ENCODE measurements at places on chromosomes 16 and 17. TPM values are rescaled to one million over a fixed set of nuclear protein-coding genes. Genes with fewer than 3 reads are reported as not detected.

- peaks cover 13% of the 10 kb centered on the region for H3K4me1 ChIP-seq
- H3K27me3 ChIP-seq: no peaks in the 10 kb centered on the region
- DNase-seq: no peak
Measured at GRCh38 chr17:51036084-51036483, 84.6 kb downstream of the SPAG9 start.

DNA sequence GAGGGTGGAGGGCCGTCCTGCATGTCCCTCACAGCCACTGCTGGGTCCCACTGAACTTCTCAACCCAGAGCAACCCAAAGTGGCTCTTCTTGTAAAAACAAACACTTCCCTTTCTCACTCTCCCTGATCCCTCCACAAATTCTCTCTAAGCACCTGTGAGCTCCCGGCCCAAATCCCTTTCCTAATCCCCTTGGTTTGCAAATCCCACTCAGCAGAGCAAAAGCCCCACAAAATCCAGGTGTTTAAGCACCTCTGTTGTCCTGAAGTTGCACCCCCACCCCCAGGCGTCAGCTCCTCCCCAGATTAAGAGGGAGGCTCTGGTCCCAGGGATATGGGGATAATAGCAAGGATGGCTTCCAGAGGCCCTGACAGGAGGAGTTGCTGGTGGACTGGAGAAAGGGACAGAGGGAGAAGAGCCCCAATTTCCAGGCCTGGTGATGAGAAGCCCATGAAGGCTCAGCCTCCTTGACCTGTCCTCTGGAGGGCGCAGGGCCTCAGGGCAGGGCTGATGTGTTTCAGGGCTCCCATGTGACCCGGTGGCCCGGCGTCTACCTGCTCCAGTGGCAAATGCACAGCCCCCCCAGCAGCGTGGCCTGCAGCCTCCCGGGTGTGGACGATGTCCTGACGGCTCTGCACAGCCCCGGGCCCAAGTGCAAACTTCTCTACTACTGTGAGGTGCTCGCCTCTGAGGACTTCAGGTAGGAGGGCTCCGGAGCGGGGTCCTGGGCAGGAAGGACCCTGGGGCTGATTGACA lies 23.0 kb downstream of the NAGPA start:
- no peaks in the 10 kb centered on the region for H3K4me1 ChIP-seq
- no peak for DNase-seq
- H3K27me3 ChIP-seq: peaks cover 40% of the 10 kb centered on the region
- H3K36me3 ChIP-seq: no peaks in the 10 kb centered on the region
- no peak overlapping the region for H3K4me3 ChIP-seq

DNA sequence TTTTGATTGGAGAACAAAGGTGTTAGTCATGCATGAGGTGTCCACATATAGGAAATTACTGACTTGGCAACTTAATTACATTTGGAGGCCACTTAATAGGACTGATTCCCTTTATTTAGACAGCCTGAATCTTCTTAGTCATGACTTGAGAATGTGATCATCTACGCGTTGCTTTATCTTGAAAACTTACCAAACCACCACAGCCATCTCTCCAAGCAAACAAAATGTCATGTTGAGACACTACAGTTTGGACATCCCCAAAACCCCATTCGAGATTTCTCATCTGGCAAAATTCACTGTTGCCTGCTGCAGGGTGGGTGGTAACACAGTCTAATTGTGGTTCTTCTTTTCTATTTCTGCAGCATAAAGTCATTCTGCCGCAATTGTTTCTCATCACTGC lies 176.5 kb upstream of the CDH5 start:
- no peak overlapping the region for H3K27ac ChIP-seq
- no peaks in the 10 kb centered on the region for H3K27me3 ChIP-seq
- H3K4me3 ChIP-seq: no peak overlapping the region
- H3K36me3 ChIP-seq: no peaks in the 10 kb centered on the region
- peaks cover 13% of the 10 kb centered on the region for H3K4me1 ChIP-seq

GRCh38 chr17:42677921-42678781 lies 1.4 kb upstream of the PLEKHH3 start:
- H3K27ac ChIP-seq: peak overlapping the region; percentile 88
- peak; percentile 83 for DNase-seq
- H3K4me3 ChIP-seq: peak overlapping the region; percentile 49
- H3K27me3 ChIP-seq: no peaks in the 10 kb centered on the region
- H3K4me1 ChIP-seq: peaks cover 24% of the 10 kb centered on the region
- H3K36me3 ChIP-seq: no peaks in the 10 kb centered on the region

DNA sequence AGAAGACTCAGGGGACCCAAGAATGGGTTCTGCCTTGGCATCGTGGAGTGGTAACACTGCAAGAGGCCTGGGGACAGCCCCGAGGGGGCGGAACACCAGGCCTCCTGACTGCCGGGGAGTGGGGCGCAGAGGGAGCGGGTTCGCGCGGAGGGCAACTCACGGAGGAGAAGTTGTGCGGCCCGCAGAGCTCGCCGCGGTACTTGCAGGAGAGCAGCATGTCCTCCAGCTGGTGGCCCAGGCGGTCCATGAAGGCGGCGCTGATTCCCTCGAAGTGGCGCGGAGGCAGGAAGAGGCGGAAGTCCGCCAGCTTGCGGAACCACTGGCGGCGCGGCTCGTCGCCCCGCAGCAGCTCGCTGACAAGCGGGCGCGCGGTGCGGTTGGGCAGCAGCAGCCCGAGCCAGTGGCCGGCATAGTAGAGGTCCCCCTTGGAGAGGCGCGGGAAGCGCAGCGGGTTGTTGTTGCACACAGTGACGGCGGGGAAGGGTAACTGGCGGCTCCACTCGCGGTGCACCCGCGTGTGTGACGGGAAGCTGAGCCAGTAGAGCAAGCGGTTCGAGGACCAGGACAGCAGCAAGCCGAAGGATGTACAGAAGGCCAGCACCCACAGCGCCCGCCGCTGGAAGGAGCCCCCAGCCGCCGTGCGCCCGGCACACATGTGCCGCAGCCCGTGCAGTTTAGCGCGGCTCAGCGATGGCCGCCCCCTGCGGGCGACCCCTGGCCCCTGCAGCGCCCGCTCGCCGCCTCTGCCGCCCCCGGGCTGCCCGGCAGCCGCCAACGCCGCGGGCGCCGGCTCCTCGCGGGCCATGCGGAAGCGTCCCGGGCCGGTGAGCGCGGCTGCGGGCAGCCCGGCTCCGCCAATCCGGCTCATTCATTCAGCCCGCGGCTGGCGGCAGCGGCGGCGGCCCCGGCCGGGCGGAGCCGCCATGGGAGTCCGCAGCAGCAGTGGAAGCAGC lies 1.6 kb downstream of the ASIC2 start:
- no peaks in the 10 kb centered on the region for H3K27me3 ChIP-seq
- peak overlapping the region; percentile 74 for H3K4me3 ChIP-seq
- H3K36me3 ChIP-seq: peaks cover 11% of the 10 kb centered on the region
- DNase-seq: peak; percentile 81

DNA sequence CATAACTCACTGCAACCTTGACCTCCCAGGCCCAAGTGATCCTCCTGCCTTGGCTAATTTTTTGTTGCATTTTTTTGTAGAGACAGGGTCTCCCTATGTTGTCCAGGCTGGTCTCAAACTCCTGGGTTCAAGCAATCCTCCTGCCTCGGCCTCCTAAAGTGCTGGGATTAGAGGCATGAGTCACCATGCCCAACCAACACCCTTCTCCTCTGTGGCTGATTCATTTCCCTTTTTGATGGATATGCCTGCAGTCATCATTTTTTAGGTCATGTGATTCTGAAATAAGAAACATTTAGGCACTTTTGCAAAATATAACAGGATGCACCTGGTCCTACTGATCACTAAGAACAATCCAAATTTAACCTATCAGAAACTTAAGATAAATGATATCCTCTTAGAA lies 44.0 kb upstream of the YPEL2 start:
- H3K4me3 ChIP-seq: no peak overlapping the region
- H3K4me1 ChIP-seq: no peaks in the 10 kb centered on the region
- H3K36me3 ChIP-seq: no peaks in the 10 kb centered on the region
- H3K27ac ChIP-seq: no peak overlapping the region
- DNase-seq: peak; percentile 25

Gene AHSP
- total RNA-seq: not detected

GRCh38 chr16:23286131-23286532 lies 16.0 kb upstream of the SCNN1B start:
- H3K27me3 ChIP-seq: no peaks in the 10 kb centered on the region
- H3K27ac ChIP-seq: no peak overlapping the region
- H3K4me1 ChIP-seq: no peaks in the 10 kb centered on the region

Gene IFT20
- 21.5 TPM for total RNA-seq

DNA sequence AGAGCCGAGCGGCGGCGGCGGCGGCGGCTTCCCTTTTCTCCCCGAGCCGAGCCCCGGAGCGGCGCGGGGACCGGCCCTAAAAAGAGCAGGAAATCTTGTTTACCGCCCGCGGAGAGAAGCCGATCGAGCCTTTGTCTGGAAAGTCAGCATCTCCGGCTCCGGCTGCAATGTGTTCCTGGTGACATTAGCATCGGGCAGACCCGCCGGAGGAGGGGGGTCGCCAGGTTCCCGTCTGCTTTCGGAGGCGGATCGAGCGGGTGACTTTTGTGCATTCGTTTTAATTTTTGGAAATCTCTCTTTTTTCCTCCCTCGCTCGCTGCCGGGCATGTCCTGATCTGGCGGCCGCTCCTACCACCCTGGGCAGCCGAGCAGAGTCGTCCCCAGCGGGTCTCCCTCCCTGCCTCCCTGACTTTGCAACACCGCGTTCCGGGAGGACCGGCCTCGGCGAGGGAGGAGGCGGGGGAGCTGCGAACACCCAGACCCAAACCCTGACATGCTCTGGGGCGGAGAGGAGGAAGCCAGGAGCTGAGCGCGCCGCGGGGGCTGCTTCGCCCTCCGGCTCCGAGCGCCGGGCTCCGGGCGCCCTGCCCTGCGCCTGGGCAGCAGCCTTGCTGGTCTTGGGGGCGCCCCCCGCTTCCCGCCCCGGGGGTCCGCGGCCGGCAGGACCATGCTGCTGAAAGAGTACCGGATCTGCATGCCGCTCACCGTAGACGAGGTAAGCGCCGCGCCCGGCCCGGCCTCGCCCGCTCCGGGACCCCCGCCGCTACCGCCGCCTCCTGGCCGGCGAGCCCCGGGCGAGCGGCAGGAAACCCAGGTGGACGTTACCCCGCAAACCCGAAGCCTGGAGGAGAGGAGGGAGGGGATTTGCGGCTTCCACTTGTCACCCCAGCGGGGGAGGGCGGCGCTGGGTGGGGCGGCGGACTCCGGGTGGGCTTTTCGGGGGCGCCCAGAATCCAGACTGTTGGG lies 690 bp downstream of the PITPNC1 start:
- peak overlapping the region; percentile 96 for H3K4me3 ChIP-seq
- H3K36me3 ChIP-seq: no peaks in the 10 kb centered on the region
- H3K27me3 ChIP-seq: no peaks in the 10 kb centered on the region

Gene NPIPA2
- 7.8 TPM for total RNA-seq

Gene CDH11
- total RNA-seq: 297 TPM

GRCh38 chr16:52861614-52862022 lies 191.1 kb downstream of the CHD9NB start:
- H3K27ac ChIP-seq: no peak overlapping the region
- no peak overlapping the region for H3K4me3 ChIP-seq
- no peaks in the 10 kb centered on the region for H3K36me3 ChIP-seq
- H3K27me3 ChIP-seq: peaks cover 24% of the 10 kb centered on the region
- peak; percentile 80 for DNase-seq
- peaks cover 4% of the 10 kb centered on the region for H3K4me1 ChIP-seq

DNA sequence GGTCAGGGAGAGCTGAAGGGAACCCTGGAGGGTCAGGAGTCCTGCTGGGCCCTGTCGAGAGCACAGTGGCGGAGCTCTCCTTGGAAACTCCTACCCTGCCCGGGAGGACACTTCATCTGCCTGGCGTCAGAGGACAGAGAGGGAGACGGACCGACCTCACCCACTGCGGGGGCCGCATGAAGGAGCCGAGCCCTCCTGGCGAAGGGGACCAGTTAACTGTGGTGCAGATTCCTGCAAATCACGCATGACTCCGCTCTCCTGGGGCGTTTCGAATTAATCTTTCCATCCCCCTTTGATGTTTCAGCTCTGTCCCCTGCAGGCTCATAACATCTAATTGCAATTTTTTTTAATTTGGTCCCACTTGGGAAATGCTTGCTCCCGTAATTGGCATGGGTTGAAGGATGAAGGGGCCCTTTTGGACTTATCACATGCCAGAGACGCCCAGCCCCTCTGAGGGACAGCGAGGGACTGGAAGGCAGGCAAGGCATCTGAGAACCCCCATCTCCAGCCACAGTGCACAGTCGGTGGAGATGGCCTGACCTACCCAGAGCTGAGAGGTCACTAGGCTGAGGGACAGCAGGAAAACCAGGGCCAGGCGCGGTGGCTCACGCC lies 26.5 kb downstream of the RPH3AL start:
- no peak overlapping the region for H3K4me3 ChIP-seq
- no peak overlapping the region for H3K27ac ChIP-seq
- no peaks in the 10 kb centered on the region for H3K36me3 ChIP-seq
- no peaks in the 10 kb centered on the region for H3K4me1 ChIP-seq
- no peaks in the 10 kb centered on the region for H3K27me3 ChIP-seq
- DNase-seq: no peak

Gene PPM1E
- 6.0 TPM for total RNA-seq

Gene PIPOX
- total RNA-seq: 7.8 TPM
